Spleen (tissue), 13 donors: ENCODE measurements at places on chromosomes 6 and 20. TPM values are rescaled to one million over a fixed set of nuclear protein-coding genes. Genes with fewer than 3 reads are reported as not detected.

DNA sequence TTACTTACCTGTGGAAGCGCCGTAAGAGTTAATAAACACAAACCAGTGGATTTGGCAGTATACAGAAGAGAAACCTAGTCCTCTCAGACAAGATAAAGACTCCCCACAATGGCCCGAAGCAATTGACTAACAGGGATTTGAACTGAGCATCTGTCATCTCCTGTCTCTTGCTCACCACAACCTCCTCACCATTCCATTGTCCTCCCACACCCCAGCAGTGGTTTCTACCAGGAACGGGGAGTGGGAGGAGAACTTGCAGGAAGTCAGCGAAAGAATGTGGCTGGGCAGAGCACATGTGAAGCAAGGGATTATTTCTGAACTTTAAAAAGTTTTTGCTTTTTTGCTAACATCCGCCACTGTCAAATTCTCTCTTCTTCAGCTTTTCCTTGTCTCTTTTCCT is 24.6 kb upstream of the TAAR1 start:
- no peaks in the 10 kb centered on the region for H3K36me3 ChIP-seq
- no peaks in the 10 kb centered on the region for H3K27me3 ChIP-seq
- DNase-seq: no peak
- H3K4me1 ChIP-seq: no peaks in the 10 kb centered on the region

DNA sequence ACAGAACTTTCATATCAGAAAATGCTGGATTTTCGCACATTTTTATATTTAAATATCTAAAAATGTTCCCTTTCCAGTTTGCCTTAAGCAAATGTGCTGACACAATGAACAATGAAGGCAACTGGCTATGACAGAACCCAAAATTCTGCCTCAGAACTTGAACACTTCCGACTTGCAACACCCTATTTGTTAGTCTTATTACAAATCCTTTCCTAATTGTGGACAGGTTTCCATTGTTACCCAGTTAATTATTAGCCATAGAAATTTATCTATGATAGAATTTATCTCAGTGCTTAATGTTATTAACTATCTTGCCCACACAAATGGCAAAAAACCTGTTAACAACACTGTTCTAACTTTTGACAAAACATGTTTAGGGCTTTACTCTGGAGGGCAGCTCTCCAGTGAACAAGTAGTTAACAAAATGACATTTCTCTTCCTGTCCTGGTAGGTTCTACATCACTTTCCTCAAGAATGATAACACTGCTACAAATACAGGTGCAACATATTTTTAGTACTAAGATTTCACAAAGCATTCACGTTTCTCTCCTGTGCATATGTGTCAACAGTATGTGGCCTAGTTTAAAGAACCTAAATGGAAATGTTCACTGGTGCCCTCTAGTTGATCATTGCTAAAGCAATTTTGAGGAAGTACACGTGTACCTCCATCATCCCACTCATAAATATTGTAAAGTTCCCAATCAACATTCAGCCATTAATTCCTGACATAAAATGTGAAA is 58.4 kb downstream of the HIVEP2 start:
- no peaks in the 10 kb centered on the region for H3K27me3 ChIP-seq
- H3K4me1 ChIP-seq: peaks cover 90% of the 10 kb centered on the region
- no peak overlapping the region for H3K4me3 ChIP-seq
- peak overlapping the region; percentile 69 for H3K27ac ChIP-seq

DNA sequence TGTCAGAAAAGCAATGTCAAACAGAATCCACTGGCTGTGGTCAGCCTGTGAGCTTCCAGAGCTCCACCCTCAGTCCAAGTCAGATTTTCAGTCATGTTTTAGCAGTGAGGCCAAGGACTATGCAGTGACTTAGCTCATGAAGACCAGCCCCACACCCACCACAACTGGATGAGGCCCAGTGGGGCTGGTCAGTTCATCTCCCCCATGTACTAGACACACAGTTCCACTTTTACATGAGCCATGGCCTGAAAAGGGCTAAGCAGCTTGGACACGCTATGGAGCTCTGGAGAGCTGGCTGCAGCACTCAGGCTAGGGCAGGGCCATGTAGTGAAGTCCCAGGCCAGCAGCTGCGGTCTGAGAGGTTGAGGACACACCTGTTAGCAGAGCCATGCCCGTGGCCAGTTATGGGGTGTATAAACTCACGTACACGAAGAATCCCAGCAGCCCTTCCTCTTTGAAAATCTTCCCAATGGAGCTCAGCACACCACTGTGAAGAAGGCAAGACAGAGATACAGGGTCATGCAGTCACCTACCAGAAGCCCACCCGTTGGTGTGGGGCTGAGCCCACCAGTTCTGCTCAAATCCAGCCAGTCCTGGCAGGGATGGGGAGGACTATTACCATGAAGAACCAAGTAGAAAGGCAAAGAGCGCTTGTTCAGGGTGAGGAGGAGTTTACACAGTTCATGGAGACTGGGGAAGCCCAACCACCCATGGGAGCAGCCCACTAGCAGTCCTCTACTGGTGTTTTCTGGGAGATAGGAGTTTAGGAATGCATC is 10.6 kb downstream of the MTCH1 start:
- peak; percentile 66 for DNase-seq
- peaks cover 99% of the 10 kb centered on the region for H3K36me3 ChIP-seq
- no peak overlapping the region for H3K27ac ChIP-seq
- H3K4me3 ChIP-seq: no peak overlapping the region

GRCh38 chr6:41092421-41093140 is 19.8 kb downstream of the NFYA start:
- no peak overlapping the region for H3K27ac ChIP-seq
- no peaks in the 10 kb centered on the region for H3K27me3 ChIP-seq
- no peaks in the 10 kb centered on the region for H3K4me1 ChIP-seq
- H3K36me3 ChIP-seq: peaks cover 11% of the 10 kb centered on the region
- H3K4me3 ChIP-seq: no peak overlapping the region

GRCh38 chr6:156697225-156697830 is 79.8 kb upstream of the ARID1B start:
- peaks cover 56% of the 10 kb centered on the region for H3K4me1 ChIP-seq
- no peaks in the 10 kb centered on the region for H3K36me3 ChIP-seq
- H3K4me3 ChIP-seq: no peak overlapping the region
- no peak for DNase-seq

GRCh38 chr6:130365166-130366106 is at the start of gene TMEM200A:
Gene TMEM200A, plus strand, starts transcription at chr6:130366017. Its CDS starts 74,406 bp downstream, at chr6:130440423.
- H3K36me3 ChIP-seq: no peaks in the 10 kb centered on the region
- peak within 1 kb of the TSS; percentile 26 for H3K27ac ChIP-seq
- peaks cover 54% of the 10 kb centered on the region for H3K27me3 ChIP-seq

ENPP4 gene
- 24.2 TPM for total RNA-seq

ZSCAN16 gene
- 8.4 TPM for total RNA-seq

NOX3 gene
- total RNA-seq: not detected

ABHD16A gene
- 55.8 TPM for total RNA-seq
